Caki2 (cell line): ENCODE measurements at places on chromosomes 1 and 21. TPM values are rescaled to one million over a fixed set of nuclear protein-coding genes. Genes with fewer than 3 reads are reported as not detected.

GRCh38 chr21:36610201-36610600 lies 88.7 kb upstream of the SIM2 start:
- no peak for DNase-seq

GRCh38 chr1:209755926-209756614 lies at the start of gene TRAF3IP3:
TRAF3IP3 (plus strand) TSS chr1:209756053; CDS start chr1:209760040, 3,987 bp downstream.
- DNase-seq = no peak

- DNase-seq = no peak
Measured at GRCh38 chr1:232510367-232511110, 119.4 kb downstream of the SIPA1L2 start.

DNA sequence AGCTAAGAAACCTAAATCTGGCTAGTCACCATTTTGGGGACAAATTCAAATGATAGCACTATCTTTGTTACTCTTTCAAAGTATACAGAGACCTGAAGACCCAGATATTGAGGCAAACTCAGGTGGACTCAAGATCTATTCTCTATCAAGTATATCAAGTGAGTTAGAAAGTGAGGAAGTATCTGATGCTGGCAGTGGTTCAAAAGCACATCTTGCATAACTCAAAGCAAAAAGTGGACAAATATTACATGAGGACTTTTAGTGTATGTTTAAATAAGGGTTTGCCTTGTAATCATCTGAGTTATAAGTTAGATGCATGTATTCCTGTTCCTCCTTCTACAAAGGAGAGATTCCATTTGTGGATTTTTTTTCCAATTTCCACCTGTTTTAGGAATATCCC lies 338.4 kb downstream of the DISC1 start:
- DNase-seq = no peak

The SRM gene
- 21.0 and 34.3 TPM in 2 replicates for total RNA-seq

DNA sequence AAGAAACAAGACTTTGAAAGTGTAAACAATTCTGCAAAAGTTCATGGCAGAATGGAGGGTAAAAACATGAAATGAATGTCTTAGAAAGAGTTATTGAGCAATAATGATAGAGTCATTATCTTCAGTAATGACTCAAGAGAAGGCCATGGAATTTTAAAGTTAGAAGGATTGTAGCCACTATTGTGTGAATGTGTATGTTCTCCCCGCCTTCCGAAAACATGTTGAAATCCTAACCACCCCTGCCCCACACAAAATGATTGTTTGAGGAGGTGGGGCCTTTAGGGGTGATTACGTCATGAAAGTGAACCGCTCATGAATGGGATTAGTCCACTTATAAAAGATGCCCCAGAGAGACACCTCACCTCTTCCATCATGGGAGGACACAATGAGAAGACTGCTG lies 93.8 kb upstream of the CCDC190 start:
- DNase-seq = no peak

DNA sequence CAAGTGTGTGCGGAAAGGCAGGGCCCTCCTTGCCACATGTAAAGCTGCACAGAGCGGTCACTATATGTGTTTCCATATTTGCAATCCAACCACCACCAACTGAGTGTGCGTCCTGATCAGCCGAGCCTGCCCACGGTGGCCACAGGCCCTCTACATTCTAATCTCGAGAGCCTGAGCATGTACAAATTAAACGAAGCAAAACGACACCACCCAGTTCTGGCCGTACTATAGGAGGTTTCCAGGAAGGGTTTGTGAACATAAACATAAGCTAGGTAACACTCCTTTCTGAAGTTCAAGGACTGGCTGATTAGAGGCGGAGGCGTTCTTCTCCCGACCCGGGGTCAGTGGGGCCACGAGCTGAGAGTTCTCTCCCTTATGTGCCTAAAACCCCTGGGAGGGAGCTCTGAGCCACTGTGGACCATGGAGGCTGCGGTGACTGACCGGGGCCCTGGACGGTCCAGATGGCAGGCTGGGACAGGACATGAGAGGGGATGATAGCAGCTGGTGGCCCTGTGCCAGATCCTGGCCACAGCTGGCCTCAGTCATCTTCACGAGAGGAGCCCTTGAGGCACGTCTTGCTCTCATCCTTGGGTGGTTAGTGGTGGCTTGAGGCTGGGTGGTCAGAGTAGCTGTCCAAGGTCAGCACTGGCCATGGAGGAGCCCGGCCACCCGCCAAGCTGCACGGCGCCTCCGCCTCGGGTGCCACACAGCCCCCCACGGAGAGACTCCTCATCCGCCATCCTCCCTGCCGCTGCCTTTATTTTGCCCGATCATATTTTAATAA lies 39.1 kb upstream of the TRAPPC10 start:
- no peak for DNase-seq

The MRPL9 gene
- 145 and 162 TPM in 2 replicates for total RNA-seq

The RALGPS2 gene
- 1.2 and 10.3 TPM in 2 replicates for total RNA-seq

- DNase-seq = no peak
Measured at GRCh38 chr1:1430114-1430982, 5.1 kb upstream of the VWA1 start.

- DNase-seq = peak; percentile 32
Measured at GRCh38 chr1:78490861-78491450, at the start of gene PTGFR. PTGFR (plus strand) TSS chr1:78490974; CDS start chr1:78492744, 1,770 bp downstream.

The C8A gene
- not detected in 2 replicates for total RNA-seq

DNA sequence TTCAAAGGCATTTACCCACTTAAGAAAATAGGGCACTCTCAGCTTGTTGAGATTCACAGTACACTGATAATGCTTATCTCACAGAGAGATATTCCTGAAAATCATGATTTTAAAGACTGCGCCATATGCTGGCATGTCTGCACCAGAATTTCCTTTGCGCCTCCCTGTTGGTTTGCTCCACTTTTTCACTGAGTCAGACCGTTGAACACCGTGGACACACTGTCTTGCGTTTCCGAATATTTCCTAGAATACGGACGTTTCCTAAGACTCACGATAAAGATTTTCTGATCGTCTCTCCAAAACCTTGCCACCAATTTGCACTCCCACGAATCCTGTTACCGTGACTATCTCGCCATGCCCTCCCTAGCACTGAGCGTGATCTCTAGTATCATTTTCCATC lies 497 bp upstream of the C1orf115 start:
- no peak for DNase-seq

DNA sequence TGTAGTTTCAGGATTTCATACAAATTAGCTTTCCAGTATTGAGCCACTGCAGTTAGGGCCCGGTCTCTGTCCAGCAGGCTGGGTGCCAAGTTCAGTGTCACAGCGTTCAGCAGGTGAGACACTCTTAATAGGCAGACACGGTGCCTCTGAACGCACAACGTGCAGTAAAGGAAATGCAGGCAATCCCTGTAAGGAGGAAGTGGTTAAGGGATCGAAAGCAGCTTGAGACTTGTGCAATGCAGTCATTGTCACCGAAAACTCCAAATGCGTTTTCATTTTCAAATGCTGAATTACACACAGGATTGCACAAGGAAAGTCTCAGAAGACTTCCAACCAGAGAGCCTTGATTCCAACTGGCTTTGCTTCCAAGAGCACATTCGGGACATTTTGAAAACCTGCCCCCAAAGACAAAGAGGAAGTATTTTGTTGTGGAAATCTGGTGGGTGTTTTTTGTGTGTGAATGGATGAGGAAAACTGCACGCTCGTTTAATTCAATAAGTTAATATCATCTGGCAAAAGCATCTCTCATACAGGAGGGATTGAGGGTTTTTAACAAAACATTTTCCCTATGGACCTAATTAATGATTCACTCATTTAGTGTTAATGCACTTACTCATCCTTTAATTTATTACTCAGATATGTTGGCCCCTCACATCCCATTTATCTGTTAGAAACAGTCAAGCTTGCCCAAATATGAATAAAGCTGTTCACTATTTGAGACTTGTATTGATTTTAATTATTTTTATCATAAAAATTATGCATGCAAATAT lies 61.6 kb downstream of the PTGS2 start:
- peak; percentile 15 for DNase-seq

The GPATCH4 gene
- total RNA-seq = 8.8 and 33.6 TPM in 2 replicates

The IL19 gene
- not detected in 2 replicates for total RNA-seq

DNA sequence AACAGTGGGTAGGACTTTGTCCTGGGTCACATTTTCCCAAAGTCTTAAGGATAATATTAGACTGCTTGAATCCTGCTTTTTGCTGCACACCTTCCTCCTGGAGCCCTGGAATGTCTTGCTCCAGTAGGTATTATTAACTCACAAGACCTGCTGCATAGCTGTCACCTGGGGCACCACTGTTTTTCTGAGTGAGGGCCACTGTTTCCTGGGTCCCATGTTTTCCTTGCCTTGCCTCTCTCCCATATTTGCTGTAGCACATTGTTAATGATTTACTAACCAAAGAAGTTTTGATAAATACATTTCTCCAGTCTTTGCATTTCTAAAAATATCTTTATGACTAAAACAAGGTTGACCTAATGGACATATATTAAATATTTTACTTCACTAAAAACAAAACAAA lies 22.5 kb upstream of the FCAMR start:
- DNase-seq = peak; percentile 37

DNA sequence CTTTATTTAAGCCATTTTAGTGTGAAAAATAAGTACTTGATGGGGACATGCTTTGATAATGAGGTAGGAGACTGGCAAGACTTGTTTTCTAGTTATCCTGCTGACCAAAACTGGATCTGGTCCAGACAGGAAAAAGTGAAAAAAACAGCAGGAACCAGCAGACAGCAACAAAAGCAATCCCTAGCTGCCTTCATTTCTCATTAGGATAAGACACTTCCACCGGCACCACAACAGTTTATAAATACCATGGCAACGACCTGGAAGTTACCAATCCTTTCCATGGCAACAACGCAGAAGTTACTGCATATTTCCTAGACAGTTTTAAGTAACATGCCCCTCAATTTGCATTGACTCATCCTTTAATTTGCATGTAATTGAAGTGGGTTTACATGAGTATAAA lies 993.8 kb upstream of the NCAM2 start:
- DNase-seq = peak; percentile 12

DNA sequence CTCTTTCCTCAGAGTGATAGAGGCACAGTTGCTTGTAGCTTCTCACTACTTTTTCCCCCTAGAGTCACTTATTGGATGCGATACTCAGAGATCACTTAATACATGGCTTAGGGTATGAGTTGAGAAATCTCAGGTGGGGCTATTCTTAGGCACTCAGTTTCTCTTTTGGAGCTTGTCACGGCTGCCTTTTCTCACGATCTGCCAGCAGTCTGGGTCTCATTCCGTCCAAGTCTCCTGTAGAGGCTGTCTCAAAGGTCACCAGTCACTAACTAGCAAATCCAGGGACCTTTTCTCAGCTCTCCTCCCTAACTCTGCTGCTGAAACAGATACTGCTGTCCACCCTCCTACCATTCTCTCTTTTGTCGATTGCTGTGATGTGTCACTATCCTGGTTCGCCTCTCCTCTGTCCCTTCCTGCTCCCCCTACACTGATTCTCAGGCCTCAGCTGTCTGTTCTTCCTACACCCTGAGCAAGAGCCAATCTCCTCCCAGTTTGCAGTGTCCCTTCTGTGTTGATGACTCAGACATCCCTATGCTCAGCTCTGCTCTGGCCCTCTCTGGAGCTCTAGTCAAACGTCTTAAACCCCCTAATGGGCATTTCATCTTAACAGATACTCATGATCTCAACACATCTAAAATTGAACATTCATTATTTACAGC lies 12.4 kb downstream of the ATP1A2 start:
- DNase-seq = peak; percentile 36

DNA sequence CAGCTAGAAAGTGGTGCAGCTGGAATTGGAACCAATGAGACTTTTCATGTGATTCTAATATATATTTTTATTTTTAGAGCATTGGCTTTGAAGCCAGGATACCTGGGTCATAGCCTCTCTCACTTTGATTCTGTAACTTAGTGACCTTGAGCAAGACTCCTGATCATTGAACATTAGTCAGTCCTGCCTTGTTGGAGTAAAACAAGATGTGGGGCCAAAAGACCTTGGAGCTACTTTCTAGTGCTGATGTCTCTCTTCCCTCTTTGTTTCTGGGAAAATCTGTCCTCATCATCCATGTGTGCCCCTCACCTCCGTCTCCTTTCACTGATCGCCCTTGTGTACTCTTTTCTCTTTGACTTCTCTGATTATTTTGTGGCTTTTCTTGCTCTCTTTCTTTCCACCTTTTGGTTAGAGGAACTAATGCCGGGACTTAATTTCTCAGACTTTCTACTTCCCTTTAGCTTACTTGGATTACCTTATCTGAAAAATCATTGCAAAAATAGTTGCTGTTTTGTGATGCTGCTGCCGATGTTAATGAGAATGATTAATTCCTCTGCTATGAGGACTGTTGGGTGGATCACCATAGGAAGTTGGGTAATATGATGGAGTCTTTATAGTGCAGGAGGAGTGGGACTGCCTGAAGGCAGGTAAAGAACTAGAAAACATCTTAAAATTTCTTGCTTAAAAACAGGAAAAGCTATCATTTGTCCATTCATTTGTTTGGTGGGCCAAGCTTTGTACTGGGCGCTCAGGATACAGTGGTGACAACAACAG lies 72.0 kb downstream of the NOS1AP start:
- DNase-seq = no peak
